ENCODE measurements at places on chromosomes 4 and X.

- no peak for DNase-seq
Observed at GRCh38 chr4:170827562-170828274, 738.0 kb upstream of the AADAT start.

- no peak for DNase-seq
Observed at GRCh38 chr4:139020384-139020783, 4.8 kb downstream of the NOCT start.

- no peak for DNase-seq
Observed at GRCh38 chrX:70508296-70508911, 63.8 kb downstream of the DLG3 start.

GRCh38 chr4:144647095-144647561 lies 1.2 kb downstream of the HHIP start:
- no peak for DNase-seq

- DNase-seq = no peak
Observed at GRCh38 chr4:177596035-177596434, 153.8 kb upstream of the AGA start.

DNA sequence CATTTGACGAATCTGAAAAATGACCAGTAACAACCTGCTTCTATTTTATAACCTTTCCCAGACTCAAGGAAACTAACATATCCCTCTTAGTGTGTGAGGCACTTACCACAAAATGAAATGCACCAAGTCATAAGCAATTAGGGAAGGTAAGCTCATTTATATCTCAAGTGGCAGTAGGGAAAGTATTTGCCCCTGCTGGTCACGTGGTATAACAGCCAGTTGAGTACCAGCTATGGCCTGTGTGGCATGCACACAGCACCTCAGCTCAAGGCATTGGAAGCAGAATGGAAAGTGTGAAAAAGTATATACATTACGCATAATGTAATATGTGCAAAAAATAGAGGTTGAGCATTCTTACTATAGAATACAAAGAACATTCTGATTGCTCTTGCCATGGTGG lies 178.3 kb upstream of the GYPA start:
- no peak for DNase-seq

- peak; percentile 10 for DNase-seq
Observed at GRCh38 chr4:77820649-77821561, 1.7 kb upstream of the CNOT6L start.

DNA sequence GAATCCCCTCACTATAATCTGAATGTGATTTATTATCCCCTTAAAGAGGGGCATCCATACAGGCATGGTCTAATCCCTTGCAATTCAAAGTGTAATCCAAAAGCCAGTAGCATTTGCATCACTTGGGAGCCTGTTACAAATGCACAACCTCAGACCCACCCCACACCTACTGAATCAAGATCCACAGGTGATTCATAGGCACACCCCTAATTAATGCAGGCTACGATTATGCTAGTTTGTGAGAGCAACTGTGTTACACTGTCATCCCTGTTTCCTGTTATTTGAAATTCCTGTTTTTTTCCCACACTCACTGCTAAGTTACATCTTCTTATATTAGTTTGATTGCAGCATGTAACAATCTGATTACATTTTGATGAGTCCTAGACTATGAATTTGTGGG lies 120.0 kb downstream of the RAB28 start:
- DNase-seq = no peak

DNA sequence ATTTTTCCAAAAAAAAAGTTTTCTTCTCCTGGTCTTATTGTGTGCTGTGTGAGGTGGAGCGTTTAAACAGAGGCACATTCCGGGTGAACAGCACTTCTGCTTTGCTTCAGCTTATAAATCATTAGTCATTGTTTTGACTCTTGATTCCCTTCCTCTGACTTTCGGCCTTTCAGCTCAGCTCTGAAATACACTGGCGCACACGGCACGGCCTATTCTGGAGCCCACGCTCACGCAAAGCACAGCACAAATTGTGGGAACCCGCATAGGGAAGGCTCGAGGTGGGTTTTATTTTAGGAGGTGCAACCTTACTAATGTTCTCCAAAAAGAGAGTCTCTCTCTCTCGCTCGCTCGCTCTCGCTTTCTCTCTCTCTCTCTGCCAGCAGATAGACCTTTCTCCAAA lies 4.0 kb downstream of the POU3F4 start:
- no peak for DNase-seq

DNA sequence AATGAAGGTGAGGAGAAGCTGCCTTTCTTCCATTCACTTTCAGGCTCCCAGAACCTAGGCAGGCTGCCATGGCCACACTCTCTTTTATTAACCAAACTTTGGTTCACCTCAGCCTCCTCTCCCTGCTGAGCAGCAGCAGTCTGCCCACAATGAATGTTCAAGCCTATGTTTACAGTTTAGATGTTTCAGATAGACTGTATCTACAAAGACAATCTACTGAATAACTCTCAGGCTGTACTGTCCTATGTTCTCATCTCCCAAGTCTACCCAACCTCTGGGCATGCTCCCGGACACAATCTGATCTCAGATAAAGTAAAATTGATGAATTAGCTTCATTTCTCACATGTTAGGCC lies 59.2 kb upstream of the TMEM164 start:
- DNase-seq = no peak

DNA sequence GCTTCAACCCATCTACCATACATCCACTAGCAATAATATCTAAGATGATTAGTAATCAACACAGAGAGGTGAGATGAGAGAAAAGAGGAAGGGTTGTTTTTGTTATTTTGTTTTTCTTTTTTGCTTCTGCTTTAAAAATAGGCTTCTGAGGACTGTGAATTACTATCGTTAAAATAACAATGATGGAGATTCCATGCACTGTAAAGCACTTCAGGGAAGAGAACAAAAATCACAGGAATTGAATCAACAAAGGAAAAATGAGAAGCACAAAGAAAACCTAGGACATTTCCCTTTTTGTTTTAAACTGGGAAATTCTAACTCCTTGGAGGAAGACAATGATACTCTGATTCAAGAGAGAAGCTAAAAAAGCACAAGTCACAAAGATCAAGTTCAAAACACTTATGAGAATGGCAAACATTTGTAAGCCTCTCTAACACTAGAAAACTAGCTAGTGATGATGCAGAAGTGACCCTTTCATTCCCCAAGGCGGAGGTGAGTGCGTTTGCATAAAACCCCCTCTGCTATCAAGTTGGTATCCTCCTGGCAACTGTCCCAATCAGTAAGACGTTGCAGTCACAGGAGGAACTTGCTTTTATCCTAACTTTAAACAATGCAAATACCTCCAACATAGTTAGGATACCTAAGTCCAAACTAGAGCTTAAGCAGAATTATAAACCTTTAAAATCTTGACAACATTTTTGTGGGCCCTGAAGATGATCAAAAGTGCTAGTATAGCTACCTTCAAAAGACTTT lies 308.5 kb downstream of the CAMK2D start:
- no peak for DNase-seq

DNA sequence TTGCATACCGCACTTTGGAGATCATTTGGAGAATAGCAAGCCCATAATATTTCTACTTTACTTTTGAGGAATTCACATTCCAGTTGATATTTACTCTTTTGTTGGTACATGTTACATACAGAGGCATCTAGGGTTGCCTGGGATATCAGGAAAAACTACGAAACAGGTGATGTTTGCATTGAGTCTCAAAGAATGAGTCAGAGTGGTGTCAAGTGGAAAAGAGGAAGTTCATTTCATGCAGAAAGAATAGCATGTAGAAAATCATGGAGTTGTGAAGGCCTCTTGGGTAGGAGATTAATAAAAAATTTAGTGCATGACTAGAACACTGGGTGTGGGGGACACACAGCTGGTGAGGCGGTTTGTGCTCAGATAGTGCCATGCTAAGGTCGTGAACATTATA lies 33.5 kb upstream of the ELOVL6 start:
- DNase-seq = no peak

DNA sequence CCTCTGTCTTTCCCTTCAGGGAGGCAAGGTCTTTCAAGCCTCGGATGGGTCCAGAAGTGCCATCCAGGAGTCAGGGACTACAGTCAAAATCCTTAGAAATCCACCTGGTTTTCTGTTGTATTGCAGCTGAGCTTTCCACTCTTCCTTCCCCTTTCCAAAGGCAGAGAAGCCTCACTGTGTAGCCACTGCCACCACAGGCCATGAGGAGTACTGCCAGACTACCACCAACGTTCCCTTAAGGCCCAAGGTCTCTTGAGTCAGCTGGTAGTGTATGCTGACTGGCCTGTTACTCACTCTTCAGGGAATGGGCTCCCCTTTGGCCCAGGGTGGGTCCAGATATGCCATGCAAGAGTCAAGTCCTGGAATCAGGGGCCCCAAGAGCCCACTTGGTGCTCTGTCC lies 1454.1 kb downstream of the PCDH19 start:
- DNase-seq = no peak

DNA sequence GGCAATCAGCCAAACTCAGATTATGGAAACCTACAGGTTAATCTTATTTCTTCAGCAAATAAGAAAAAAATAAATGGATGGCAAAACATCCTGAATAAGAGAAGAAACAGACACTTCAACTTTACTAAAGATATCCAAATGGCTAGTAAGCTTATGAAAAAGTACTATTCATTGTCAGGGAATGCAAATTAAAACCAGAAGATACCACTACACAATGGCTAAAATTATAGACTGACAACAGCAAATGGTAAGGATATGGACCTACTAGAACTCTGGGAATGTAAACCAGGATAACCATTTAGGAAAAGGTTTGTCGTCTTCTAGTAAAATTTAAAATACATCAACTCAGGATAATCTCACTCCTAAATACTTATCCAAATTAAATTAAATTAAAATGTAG lies 24.3 kb downstream of the GRSF1 start:
- DNase-seq = no peak

- DNase-seq = no peak
Observed at GRCh38 chrX:154986826-154987575, 35.5 kb downstream of the F8 start.

DNA sequence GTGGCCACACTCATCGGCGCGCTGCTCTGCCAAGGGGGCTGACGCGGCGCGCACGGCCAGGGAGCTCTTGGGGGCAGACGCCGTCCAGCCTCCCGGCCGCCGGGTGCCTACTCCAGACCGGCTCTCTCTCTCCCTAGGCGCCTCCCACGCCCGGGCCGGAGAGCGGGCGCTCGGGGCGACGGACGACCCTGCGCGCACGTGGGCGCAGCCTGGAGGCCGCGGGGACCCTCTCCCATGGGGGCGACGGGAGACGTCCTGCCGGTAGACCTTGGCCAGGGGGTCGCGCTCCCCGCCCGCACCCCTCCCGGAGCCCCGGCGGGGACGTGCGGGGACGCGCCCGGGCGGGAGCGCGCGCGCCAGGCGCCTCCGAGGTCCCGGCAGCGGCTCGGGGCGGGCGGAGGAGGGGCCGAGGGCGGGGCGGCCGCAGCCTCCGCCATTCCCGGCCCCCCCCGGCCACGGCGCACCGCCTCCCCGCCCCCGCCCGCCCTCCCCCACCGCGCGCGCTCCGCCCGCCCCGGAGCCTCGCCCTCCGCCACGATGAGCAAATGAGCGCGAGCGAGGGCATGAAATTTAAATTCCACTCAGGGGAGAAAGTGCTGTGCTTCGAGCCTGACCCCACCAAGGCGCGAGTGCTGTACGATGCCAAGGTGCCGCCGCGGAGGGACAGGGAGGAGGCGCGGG lies at the start of gene MSL3:
MSL3 (plus strand) TSS at position 519 of the 681 bp plus-strand sequence; CDS start at position 546, 27 bp downstream.
- DNase-seq = no peak

- DNase-seq = peak; percentile 38
Observed at GRCh38 chr4:145679520-145679919, 426 bp upstream of the C4orf51 start.

- DNase-seq = no peak
Observed at GRCh38 chr4:88697141-88697540, 488 bp downstream of the NAP1L5 start.

DNA sequence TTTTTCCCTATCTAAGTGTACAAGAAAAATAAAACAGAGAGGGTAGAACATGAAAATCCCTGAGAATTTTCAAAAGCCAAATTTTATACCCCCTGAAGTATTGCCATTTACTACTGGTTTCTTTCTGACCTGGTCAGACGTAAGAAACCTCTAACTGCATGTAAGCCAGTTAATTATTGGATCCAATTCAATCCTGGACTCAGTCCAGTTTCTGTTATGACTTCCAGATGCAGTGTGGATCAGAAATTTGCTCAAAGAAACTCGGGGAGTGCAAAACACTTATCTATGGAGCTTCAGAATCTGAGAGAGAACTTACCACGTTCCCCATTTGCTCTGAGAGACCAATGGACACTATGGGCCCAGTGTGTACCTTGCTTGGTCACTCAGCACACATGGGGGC lies 383.5 kb downstream of the KLHL4 start:
- DNase-seq = no peak

- DNase-seq = no peak
Observed at GRCh38 chr4:183327827-183328226, 5.6 kb upstream of the CLDN24 start.

DNA sequence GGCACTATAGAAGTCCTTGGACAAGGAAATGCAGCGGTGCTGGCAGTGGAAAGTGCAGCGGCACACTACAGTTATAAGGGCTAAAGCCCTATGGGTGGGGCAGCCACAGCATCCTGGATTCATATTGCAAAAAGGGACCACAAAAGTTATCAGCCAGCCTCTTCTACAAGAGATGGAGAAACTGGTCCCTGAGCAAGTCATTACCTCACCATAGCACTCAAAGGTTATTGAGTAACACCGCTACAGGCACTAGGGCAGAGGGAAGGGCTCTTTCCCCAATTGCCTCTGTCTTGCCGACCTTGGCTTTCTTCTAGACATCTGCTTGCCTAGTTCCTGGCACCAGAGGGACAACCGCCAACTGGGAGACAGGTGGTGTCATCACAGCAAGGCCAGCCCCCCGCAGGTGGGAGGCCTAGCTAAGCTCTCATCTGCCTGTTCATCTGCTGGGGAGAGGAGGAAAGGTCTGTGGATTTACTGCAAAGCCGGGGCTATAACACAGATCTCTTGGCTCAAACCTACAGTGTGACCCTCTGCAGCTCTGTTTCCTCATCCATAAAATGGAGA lies 600.0 kb downstream of the BCOR start:
- no peak for DNase-seq

GRCh38 chr4:75995727-75996126 lies 5.0 kb upstream of the SDAD1 start:
- DNase-seq = no peak

DNA sequence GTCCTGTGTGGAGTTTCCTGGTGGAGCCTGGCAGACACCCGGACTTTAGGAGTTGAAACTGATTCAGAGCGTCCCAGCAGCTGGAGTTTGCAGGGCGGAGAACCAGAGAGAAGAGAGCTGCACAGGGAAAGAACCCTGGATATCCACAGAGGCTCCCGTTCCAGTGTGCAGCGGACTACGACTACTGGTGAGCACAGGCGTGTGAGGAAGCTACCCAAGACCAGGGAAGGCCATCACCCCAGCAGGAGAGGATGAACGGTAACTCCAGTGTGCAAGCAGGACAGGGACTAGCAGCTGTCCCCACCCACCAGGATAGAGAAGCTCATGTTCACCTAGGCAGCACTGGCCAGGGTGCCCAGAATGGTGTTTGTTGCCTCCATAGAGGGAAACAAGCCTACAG lies 2.3 kb downstream of the LAGE3 start:
- DNase-seq = no peak

Measured in right renal pelvis (tissue), 4 donors.